ENCODE measurements at places on chromosomes 6 and 20.

DNA sequence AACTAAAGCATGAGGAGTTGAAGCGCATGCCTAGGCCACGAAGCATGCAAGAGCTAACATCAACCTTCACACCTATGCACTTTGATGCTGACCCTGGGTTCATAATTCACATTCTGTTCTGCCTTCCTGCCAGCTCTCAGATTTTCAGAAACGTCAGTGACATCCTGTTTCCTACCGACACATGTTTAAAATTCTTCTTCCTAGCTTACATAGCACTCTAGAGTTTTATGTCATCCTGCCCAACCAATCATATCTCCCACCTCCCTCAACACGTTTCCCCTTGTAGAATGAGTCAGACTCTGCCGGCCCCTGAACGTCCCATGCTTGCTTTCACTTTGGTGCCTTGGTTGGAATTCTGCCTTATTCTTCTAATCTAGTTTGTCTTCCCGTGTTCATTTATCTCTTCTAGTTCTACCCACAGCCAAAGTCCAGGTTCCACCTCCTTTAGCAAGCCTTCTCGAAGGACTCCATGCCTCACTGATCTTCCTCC, 97.2 kb upstream of the MAP7 start:
- no peak for DNase-seq

- DNase-seq, result no peak
Measured at GRCh38 chr6:135525594-135525993, 28.1 kb upstream of the AHI1 start.

DNA sequence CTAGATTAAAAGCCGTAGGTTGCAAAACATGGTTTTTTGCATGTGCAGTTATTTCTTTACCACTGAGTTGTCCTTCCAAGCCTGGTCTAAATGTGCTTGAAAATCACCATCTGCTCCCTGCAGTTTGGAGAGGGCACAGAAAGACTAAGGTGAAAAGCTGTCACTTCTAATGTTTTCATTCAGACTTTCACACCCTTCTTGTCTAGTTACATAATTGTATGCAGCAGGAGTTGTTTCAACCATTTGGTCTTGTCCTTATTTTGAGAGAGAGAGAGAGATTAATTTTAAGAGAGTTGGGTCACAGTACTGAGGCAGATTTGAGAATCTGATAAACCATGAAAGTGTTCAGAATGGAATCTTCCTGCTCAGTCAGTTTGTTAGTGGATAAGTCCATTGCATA, 82.5 kb downstream of the ARID1B start:
- DNase-seq, result no peak

GRCh38 chr20:58839474-58839874, 11.2 kb downstream of the GNAS-AS1 start:
- DNase-seq, result no peak

DNA sequence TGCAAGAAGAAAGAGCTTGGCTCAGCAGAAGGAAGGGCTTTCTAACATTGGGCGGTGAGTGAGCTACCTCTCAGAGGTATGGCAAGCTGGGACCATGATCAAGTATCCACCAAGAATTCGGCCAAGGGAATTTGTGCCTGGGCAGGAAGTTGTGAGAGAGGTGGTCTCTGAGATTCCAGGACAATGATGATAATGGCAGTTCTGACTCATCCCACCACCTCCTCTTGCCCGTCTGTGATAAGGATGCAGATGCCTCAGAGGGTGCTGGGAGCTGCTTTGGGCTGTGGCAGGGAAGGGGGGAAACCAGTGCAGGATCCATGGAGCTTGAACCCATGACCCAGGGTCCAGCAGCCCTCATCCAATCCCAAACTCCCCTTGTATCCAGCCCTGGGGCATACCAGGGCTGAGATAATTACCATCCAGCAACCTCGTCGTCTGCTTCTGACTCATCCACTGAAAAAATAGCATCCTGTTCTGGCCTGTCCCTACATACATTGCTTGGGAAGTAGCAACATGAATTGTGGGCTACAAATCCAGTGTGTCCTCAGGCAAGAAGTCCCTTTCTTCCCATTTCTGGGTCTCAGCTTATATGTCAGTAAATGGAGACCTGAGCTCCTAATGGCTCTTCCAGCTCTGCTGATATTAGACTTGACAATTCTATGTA, 5.9 kb downstream of the TGM6 start:
- no peak for DNase-seq

DNA sequence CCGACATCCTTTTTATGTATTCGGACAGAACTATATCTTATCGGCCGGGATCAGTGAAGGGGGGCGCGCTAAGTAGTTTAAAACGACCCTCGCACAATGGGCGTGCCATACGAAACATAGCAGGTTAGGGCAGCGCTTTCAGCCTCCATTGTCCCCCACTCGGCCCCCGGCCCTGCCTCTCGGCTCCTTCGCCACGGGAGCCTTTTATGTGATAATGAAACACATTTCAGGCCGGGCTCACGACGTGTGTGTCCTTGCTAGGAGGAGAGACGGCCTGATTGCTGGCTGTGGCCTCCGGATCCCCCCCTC, 5.3 kb downstream of the FOXA2 start:
- no peak for DNase-seq

DNA sequence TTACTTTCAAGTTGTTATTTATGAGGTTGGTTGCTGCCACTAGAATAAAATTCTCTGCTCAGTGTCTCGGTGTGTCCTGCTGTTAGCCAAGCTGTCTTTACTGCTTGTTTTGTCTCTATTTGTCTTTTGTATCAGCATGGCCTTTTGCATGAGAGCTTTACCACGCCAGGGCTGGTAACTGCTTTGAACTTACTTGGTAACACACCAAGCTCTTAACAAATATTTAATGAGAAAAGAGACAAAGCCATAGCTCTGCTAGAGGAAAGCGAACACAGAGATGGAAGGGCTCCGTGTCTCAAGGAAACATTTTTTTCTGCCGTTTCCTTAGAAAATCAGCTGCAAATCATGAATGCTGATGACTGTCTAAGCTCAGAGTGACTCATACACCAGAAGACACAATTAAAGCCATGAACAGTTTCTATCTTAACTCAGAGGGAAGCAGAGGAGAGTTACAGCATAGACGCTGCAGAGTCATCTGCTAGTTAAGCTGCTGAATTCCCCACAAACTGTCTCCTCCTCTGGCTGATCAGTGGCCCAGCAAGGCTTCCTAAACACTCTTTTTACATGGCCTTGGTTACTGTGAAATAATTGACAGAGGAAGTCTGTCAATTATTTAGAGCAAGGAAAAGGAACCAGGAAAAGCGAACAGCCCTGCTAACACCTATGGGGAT, 44.8 kb downstream of the AGPAT4 start:
- no peak for DNase-seq

- no peak for DNase-seq
Measured at GRCh38 chr6:144488590-144488989, 203.5 kb downstream of the UTRN start.

GRCh38 chr6:12116264-12116800, 104.2 kb downstream of the HIVEP1 start:
- DNase-seq, result no peak

DNA sequence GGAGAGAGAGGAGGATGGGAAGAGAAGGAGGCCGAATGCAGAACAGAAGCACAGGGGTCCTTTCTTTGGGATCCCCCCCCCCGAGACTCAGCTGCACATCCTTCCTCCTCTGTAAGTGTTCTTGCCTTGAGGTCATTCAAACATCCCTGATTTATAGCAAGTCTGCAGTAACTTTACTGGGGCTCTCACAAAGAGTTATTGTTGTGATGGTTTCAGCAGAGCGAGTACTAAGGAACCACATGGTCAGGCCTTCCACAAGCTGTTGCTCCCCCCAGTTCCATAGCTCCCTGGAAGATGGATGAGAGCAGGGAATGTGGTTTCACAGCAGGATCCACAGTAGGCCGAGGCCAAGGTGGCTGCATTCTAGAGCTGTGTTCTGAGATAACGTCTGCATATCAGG, 351.4 kb upstream of the CDH4 start:
- no peak for DNase-seq

- no peak for DNase-seq
Measured at GRCh38 chr6:84825461-84825860, 61.1 kb upstream of the TBX18 start.

DNA sequence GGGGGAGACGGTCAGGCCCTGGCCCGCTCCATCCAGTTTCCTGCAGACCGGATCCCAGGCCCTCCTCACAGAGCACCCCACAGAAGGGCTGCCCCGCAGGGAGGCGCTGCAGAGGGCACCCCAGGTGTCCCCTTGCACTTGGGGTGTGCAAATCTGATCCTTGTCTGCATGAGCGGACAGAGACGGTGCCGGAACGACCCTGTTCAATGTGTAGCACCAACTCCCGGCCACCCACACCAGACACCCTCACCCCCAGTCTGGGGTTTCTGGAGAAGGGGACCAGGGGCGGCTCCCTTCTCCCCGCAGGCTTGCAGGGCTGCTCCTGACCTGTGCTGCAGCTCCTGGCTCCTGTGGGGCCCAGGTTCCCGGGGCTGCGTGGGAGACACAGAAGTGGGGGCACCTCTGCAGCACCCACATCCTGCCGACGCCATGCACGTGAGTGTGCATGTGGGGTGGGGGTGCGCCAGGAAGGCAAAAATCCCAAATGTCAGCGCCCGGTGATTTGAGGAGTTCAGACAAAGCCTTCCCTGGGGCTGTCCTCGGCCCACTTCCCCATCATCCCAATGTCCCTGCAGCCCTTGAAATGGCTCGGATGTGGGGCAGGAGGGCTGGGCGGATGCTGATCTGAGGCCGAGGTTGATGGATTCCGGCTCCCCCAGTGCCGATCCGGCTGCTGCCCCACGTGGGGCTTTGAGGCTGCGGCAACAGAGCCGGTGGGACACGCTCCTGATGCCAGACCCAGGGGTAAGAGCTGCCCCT, 85.3 kb upstream of the BHLHE23 start:
- no peak for DNase-seq

DNA sequence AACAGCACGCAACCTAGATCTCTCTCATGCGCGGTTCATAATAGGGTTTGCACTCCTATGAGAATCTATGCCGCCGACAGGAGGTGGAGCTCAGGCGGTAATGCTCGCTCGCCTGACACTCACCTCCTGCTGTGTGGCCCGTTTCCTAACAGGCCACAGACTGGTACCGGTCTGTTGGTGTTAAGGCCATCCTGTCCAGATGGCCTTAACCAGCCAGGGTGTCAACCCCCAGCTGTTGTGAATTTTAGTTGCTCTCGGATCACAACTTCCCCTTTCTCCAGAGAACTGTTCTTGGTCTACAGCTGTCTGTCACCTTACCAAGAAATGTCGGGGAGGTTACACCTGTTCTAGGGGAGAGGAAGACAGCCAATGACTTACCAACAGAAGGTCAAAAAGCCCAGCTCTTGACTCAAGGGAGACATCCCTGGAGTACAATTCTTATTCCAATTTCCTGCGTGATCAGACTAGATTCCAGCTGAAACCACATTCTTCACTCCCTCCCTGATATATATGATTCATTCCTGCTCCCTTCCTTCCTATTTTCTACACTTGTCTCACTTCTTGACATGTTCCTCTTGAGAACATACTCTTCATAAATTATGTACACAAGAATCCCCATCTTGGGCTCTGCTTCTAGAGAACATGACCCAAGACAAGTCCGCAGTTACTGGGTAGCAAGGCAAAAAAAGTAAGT, 23.1 kb upstream of the DNAAF9 start:
- DNase-seq, result no peak

DNA sequence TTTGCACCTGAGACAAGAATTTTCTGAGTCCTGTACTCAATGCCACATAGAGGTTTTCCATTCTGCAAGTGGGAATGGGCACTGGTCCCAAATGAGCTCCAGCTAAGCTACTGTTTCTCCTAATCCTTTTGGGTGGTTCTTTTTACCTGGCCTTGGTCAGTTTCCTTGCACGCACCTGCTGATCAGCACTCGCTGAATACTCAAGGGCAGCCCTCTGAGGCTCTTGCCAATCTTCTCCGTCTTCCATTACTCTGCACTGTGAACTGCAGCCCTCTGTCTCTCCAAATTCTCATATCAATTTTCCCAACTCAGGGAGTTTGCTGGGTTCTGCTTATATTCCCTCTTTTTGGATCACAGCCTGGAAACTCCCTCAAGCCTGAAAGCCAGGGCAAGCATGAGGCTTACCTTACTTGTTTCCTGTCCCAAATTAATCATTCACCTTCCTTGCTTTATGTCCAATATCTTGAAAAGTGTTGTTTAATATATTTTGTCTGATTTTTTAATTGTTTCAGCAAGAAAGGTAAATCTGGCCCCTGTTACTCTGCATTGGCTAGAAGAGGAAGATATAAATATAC, 138.0 kb upstream of the TBX18 start:
- DNase-seq, result no peak

GRCh38 chr6:33172688-33173534, 19.4 kb downstream of the COL11A2 start:
- DNase-seq, result no peak

DNA sequence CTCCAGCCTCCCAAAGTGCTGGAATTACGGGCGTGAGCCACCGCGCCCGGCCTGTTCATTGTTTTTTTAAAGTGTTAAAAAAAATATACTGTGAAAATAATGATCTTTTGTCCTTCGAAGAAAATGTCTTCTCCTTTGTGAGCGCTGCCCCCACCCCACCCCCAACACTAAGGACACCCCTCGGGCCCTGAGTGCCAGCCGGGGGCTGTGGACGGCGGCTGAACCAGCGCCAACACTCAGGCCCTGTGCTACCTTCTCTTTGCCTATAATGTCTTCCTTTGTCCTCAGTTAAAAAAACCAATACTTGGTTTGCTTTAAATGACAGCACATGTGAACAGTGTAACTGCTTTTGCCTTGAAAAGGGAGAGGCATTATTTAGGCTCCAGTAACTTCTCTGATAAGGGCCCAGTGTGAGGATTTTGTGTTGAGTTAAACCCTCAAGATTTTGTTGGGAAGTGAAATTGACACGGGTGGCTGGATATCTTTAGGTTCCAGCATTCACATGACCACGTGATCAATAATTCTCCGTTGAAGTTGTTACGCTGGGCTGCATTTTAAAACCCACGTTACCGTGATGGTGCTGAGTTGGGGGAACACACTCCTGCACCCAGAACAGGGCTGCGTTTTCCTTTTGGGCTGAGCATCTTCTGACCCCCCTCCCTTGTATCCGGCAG, 9.5 kb upstream of the ADRM1 start:
- no peak for DNase-seq

GRCh38 chr20:8527998-8528723, 396.1 kb downstream of the PLCB1 start:
- DNase-seq, result no peak

GRCh38 chr6:87012743-87013142, 75.4 kb downstream of the HTR1E start:
- DNase-seq, result no peak

DNA sequence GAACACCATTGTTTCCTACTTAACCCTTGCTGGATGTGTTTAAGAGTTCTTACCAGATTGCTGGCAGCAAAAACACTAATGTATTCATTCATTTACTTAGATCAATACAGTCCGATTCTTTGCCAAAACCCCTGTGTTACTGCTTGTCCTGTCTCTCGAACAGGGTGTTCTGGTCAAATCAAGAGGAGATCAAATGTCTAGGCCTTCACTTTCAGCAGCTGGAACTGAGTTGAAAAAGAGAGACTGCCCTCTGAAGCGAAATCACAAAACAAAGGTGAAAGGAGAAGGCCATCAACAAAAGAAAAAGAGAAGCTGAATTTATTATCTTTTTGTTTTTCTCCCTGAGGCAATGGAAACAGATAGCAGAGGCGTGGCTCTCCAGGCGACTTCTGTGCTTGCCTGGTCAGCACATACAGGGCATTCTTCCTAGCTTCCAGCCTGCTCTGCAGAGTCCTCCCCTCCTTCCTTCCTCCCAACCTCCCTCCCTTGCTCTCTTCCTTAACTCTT, 44.1 kb upstream of the GCM1 start:
- DNase-seq, result peak; percentile 77

- no peak for DNase-seq
Measured at GRCh38 chr20:60258255-60258863, 300.1 kb downstream of the CDH26 start.

Measured in NCI-H2029 (cell line).